ENCODE measurements at places on chromosomes 7 and 10.
A peak's percentile ranks its signal among the peaks of the same experiment; 100 is the strongest.

GRCh38 chr10:13659887-13660550, 73.3 kb downstream of the PRPF18 start:
- peak; percentile 86 for DNase-seq

DNA sequence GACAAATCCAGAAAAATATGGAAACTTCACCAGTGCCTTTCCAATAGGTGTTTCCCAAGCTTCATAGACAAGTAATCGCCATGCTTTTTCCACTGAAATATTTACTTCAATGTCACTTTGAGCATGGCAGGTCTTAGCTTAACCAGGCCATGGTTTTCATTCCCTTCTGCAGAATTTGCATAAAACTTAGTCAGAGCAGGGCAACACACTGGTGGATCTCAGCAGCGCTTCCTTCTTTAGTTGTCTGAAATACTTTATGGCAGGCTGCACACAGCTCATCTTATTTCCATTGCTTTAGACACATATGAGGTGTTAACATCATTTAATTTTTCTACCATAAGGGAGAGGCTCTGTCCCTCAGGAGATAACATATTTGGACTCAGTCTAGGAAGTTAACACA, 102.9 kb upstream of the AHR start:
- DNase-seq: no peak

GRCh38 chr7:149529136-149529718, 31.6 kb upstream of the ZNF746 start:
- DNase-seq: no peak

GRCh38 chr7:116692401-116693308, 20.7 kb downstream of the MET start:
- DNase-seq: no peak

- DNase-seq: no peak
Observed at GRCh38 chr10:120360571-120360970, 96.5 kb upstream of the PLPP4 start.

DNA sequence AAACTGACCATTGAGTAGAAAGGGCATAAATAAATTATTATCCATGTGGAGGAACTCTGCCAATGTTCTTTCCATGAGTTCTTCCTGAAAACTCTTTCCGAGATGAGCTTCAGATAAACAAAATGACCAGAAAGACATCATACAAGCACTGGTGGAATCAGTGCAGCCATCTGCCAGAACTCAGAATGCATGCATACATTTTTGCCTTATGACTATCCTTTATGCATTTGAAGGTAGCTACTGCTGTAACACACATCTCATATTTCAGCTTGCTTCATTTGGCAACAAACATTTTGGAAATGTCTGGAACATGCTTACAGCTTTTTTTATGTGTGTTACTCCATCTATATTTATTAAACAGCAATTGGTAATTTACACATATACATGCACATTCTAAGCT, 448.9 kb downstream of the PLXDC2 start:
- DNase-seq: no peak

DNA sequence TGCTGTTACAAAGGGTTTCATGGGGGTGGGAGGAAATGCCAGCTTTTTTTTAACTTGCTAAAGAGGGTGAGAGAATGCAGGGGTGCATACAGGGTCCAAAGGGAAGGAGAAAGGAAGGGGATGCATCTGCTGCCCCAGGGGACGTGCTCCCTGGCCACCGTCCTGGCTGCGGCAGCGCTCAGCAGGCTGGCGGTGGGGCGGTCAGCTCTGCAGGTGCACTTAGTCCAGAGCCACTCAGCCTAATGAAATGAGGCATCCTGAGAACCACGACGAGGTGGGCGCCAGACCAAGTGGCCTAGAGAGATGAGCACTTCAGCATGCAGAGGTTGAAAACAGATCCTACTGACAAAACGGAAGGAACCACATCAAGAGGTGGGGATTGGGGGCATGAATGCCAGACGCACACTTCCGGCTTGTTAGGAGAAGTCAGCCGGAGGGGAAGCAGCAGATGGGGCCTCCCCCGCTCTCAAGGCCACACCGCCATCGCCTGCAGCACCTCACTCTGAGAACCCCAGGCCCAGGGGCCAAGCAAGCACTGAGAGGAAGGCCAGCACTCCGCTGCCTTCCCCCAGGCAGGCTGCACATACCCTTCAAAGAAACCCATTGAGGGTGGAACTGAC, 94.5 kb downstream of the MAD1L1 start:
- no peak for DNase-seq

- DNase-seq: no peak
Observed at GRCh38 chr10:93591065-93591808, 9.8 kb downstream of the RBP4 start.

GRCh38 chr7:106183952-106184351, 71.8 kb upstream of the SYPL1 start:
- no peak for DNase-seq

DNA sequence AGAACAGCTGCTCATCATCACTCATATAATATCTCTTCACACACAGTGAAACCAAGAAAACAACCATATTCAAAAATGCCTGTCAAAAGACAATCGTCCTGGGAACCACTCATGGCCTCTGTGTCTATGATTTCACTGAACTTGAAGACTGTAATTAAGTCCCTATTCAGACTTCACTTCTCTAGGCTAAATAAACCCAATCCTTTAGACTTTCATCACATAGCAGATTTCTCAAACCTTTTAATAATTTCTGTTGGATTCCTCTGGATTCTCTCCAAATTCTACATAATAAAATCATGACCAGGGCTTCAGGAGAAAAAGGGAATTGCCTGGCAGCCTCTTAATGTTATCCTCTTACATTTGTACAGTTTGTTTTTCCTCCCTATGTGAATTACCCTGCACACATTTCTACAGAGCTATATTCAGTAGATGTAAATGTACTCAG, 201.1 kb downstream of the LRRN3 start:
- no peak for DNase-seq

GRCh38 chr10:90412582-90412981, 445.3 kb downstream of the HTR7 start:
- no peak for DNase-seq

DNA sequence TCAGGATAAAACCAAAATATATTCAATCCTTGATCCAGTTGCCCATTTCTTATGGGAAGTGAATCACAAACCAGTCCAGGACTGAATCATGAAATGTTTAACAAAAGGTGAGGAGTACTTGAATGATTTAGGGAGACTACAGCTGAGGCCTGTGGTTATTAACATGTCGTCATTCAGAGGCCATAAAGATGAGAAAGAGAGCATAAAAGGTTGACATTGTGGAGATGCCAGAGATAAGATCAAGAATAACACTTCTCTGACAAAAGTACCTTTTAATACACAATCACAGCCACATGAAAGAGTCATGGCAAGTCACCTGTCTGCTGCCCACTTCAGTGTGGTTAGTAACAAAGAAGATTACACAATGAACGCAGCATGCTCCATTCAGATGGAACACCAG, 1195.7 kb upstream of the SORCS1 start:
- no peak for DNase-seq

DNA sequence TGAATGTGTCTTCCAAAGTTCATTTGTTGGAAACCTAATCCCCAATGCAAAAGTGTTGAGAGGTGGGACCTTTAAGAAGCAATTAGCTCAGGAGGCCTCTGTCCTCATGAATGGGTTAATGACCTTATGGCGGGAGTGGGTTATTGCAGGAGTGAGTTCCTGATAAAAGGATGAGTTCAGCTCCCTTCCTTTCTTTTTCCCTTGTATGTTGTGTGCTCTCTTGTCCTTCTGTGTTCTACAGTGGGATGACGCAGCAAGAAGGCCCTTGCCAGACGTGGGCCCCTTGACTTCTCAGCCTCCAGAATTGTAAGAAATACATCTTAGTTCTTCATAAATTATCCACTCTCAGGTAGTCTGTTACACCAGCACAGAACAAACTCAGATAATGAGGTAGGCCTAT, 206.0 kb downstream of the DNAJC1 start:
- DNase-seq: no peak

DNA sequence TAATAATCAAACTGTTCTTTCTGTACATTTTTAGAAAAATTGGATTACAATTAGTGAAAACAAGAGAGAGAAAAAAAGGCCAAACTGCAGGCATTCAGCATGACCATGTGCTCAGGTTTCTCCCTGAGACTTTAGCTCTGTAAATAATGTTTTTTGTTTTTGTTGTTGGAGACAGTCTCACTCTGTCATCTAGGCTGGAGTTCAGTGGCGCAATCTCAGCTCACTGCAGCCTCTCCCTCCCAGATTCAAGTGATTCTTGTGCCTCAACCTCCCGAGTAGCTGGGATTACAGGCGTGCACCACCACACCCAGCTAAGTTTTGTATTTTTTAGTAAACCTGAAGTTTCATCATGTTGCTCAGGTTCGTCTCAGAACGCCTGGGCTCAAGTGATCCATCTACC, 23.0 kb downstream of the BZW2 start:
- no peak for DNase-seq

- DNase-seq: no peak
Observed at GRCh38 chr7:32586291-32587221, 91.3 kb downstream of the AVL9 start.

GRCh38 chr10:10209167-10209566, 808.5 kb upstream of the CELF2 start:
- DNase-seq: no peak

GRCh38 chr10:71379118-71379766, 17.5 kb upstream of the CDH23 start:
- no peak for DNase-seq

DNA sequence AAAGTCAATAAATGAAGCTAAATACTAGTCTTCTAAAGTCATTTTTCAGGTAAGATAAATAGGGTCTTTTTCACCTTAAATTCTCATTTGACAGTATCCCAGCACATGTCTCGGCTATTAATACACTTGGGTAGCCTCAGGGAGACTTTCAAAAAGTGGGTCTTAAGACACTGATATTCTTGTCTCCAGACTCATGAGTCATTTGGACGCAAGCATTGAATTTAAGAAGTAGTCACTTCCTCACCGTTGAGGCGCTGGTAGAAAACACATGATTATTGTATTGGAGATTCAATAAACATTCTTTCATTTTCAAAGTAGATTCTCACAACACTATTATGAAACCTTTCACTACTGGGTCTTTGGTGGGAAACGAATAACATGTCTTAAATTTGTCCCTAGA, 108.9 kb upstream of the SP8 start:
- DNase-seq: no peak

- DNase-seq: no peak
Observed at GRCh38 chr7:141709318-141709717, 1.2 kb downstream of the WEE2 start.

- no peak for DNase-seq
Observed at GRCh38 chr7:69090936-69091335, 507.3 kb upstream of the AUTS2 start.

DNA sequence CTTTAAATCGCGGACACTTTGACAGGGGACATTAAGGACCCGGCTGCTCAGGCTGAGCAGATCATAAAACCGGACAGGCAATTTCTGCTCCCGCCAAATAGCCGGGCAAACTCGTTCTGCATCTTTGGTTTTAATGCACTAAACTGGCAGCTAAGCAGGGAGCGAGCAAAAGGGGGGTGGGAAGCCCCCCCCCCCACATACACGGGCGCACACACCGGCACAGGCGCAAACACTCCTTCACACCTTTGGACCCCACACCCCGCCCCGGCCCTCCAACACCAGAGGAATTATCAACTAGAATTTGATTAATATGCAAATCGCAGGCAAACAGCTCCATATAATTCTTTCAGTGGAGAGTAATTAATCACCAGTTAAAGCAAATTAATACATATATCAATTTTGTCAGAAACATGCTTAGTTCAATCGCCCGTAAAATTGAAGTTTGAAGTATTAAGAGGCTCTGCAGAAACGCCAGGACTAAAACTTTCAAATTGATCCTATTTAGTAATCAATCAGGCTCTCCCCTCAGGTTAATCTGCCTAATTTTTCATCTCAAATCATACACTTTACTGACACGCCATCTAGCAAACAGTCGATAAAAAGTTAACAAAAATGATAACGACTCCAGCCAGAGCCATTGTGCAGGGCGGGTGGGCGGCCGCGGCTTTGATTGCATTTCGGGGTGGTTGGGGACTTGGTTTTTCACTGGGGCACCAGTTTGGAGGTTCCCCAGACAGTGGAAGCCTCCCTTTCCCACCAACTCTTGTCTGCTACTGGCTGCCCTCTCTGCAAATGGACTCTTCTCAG, 9.9 kb downstream of the LBX1 start:
- DNase-seq: no peak

DNA sequence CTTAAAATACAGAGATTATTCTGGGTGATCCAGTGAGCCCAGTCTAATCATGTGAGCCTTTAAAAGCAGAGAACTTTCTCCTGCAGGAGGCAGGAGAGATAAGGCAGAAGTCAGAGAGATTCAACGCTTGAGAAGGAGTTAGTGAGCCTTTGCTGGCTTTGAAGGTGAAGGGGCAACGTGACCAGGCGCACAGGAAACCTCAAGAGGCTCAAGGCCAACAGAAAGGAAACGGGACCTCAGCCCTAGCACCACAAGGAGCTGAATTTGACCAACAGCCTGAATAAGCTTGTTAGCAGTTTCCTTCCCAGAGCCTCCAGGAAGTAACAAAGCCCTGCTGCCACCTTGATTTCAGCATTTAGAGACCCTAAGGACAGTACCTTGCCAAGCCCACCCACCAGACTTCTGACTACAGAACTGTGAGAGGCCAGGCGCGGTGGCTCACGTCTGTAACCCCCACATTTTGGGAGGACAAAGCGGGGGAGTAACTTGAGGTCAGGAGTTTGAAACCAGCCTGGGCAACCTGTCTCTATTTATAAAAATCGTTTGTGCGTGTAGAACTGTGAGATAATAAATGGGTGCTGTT, 87.3 kb upstream of the KAT6B start:
- no peak for DNase-seq

- DNase-seq: no peak
Observed at GRCh38 chr10:1615186-1615954, 122.0 kb downstream of the ADARB2 start.

DNA sequence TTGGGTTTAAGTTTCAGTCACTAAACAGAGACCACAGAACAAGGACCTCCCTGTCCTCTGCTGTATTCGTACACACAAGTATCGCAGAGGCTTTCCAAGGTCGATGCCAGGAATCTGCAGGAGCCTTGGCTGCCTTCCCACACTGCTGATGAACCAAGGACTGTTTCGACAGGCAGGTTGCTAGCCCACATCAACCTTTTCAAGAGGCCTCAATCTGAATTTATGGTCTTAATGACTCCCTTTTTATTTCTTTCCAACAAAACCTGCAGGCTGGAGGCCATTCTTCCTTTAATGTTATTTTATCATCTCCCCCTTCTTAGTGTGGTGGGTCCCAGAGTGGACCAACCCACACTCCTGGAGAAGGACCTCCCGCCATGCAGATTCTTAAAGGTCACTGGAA, 45.6 kb downstream of the JCAD start:
- peak; percentile 49 for DNase-seq

DNA sequence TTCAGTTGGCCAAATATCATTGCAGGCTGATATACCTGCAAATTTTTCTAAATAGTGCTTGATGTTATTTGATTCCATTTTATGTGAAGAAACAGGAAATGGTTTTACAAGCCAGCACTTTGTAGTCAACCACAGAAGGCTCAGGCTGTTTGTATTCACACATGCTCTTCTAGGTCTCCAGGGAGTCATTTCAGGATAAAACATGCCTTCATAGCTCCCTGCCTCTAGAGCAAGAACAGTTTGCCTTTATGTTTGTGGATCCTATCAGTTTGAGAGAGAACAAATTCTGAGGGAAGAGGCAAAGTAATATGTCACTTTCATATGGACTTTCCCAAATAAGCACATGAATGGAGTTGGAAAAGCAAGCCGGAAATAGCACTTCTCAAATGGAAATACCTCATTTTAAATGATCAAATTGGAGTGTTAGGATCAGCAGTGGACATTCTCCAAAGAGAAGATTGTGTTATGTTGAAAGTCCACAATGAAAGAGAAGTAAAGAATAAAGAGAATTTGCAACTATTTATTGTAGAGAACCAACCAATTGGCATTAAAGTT, 277.6 kb downstream of the KCND2 start:
- no peak for DNase-seq
